ENCODE measurements at places on chromosomes 7 and 10. TPM values are rescaled to one million over a fixed set of nuclear protein-coding genes. Genes with fewer than 3 reads are reported as not detected.

The PDE1C gene
- total RNA-seq: not detected

The PON1 gene
- not detected for total RNA-seq

The RHOBTB1 gene
- total RNA-seq: not detected

The ST8SIA6 gene
- total RNA-seq: 0.34 TPM

The TMEM184A gene
- not detected for total RNA-seq

The IQCE gene
- 8.3 TPM for total RNA-seq

The ITGB8 gene
- total RNA-seq: not detected

The OR2A42 gene
- total RNA-seq: not detected

The CDC14C gene
- total RNA-seq: not detected

The ELAPOR2 gene
- total RNA-seq: 2.9 TPM

The DNAJB6 gene
- 67.0 TPM for total RNA-seq

The HABP2 gene
- not detected for total RNA-seq

The LRRC27 gene
- total RNA-seq: 4.7 TPM

The XRCC2 gene
- total RNA-seq: 10.9 TPM

The CFTR gene
- not detected for total RNA-seq

The PLXNA4 gene
- total RNA-seq: 16.5 TPM

The SPOCK2 gene
- 370 TPM for total RNA-seq

The COL1A2 gene
- total RNA-seq: 0.23 TPM

The TRIL gene
- total RNA-seq: not detected

The SMKR1 gene
- 1.3 TPM for total RNA-seq

The RGR gene
- not detected for total RNA-seq

The ZNF467 gene
- total RNA-seq: 0.83 TPM

The GALNT17 gene
- not detected for total RNA-seq

The GPR22 gene
- not detected for total RNA-seq

The GIMAP4 gene
- 288 TPM for total RNA-seq

The ZNF736 gene
- total RNA-seq: 39.6 TPM

The DRGX gene
- not detected for total RNA-seq

The TMEM130 gene
- total RNA-seq: not detected

The ASAH2 gene
- total RNA-seq: 3.5 TPM

The NEUROG3 gene
- total RNA-seq: not detected

The AHR gene
- total RNA-seq: 49.0 TPM

The FAM25A gene
- not detected for total RNA-seq

The ZNF746 gene
- total RNA-seq: 26.2 TPM

The INA gene
- total RNA-seq: not detected

The PRKAG2 gene
- 38.9 TPM for total RNA-seq

The TUBB8 gene
- not detected for total RNA-seq

The ODAD2 gene
- total RNA-seq: not detected

The TWIST1 gene
- total RNA-seq: not detected

The CNPY1 gene
- not detected for total RNA-seq

The RBP4 gene
- not detected for total RNA-seq

The EPHB6 gene
- 25.2 TPM for total RNA-seq

The LARP4B gene
- 98.1 TPM for total RNA-seq

The GNG11 gene
- total RNA-seq: not detected

The WDFY4 gene
- 1.5 TPM for total RNA-seq

The SPDYE8 gene
- total RNA-seq: not detected

The CFAP70 gene
- 2.0 TPM for total RNA-seq

The NME8 gene
- not detected for total RNA-seq

The HOXA7 gene
- total RNA-seq: not detected

The CPED1 gene
- total RNA-seq: not detected

The FEZF1 gene
- total RNA-seq: not detected

The BCCIP gene
- 44.9 TPM for total RNA-seq

The GRM8 gene
- total RNA-seq: not detected

The AKR1D1 gene
- not detected for total RNA-seq

The PRLHR gene
- not detected for total RNA-seq

The GDF2 gene
- total RNA-seq: not detected

The MKX gene
- total RNA-seq: not detected

The HTR7 gene
- not detected for total RNA-seq

The UBTD1 gene
- 1.4 TPM for total RNA-seq

The ZC3HAV1L gene
- total RNA-seq: 15.6 TPM
